ENCODE measurements at places on chromosomes 6 and 20.

GRCh38 chr6:44230034-44230675 is 6.8 kb downstream of the SLC29A1 start:
- DNase-seq, result no peak

DNA sequence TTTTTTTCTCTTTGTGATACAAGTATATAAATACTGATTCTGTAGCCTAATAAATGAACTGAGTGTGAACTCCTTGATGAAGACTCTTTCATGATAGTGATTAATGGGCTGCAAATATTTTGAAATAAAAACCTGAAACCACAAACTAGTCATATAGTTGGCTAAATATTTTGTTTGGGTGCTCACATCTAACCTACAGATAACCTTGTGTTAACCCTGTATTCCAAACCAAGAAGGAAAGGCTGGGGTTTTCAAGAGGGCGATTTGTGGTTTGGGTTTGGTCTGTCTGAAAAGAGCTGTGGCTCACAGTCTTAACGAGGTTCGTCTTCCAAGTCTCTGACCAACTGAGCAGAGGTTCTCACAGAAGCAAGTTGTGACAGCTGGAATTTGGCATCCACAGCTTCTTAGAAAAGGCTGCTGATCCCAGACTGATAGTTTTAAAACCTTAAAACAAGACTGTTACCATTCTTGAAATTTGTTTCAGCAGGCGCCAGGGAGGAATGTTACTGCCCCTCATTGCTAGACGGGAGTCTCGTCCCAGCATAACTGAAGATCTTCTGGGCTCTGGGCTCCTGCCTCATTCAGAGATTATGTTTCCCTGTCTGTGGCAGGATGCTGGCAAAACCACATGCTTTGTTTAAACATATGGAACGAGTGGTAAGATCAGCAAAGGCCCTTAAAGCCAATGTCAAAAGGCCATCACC is 736.4 kb upstream of the MARCKS start:
- DNase-seq, result no peak

- no peak for DNase-seq
Observed at GRCh38 chr6:36128793-36129192, 1.5 kb upstream of the MAPK13 start.

DNA sequence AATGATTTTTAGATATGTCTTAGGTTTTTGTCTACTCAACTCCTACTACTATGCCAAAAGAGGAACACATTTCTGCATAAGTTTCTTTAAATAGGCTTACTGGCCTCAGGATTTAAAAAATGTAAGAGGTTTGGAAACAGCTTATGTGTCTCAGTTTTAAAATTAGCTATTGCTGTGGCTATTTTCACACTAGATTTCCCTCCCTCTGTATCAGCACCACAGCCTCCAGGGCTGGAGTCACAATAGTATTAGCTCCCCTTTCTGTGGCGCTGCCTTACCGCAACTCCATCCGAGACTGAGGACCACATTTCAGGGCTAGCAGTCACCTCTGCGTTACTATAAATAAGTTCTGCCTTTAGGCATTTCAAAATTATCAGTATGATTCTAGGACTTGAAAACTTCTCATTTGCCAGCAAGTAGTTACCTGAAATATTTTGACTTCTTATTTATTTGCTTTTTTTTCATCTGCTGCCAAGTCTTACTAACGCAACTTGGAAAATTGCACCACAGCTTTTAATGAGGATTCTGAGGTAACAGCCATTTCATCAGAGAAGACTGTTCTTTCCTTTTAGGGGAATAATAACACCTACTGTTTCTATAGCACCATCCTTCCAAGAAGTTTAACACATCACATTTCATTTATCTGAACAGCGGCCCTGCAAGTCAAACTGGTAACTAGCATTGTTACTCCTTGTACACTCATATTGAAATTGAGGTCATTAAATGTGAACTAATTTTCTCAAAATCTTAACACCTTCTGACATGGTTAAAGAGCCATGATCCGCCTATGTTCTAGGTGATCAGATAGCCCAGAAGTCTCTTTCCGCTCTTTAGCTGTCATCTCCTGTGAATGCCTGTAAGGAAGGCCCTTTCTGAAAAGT is 105.9 kb downstream of the GJA10 start:
- DNase-seq, result no peak

DNA sequence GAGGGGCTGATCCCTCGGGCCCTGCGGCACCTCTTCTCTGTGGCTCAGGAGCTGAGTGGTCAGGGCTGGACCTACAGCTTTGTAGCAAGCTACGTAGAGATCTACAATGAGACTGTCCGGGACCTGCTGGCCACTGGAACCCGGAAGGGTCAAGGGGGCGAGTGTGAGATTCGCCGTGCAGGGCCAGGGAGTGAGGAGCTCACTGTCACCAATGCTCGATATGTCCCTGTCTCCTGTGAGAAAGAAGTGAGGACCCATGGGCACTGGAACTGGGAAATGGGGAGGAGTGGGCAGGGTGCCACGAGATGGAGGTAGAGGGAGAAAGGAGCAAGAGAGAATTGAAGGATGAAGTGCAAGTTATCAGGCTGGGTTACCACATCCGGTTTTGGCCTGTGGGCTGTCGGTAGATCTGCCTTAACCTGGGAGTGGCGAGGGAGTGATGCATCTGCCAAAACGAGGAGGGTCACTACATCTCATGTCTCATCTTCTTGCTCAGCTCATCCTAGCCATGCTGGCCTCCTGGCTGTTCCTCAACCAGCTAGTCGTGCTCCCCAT is 5.4 kb upstream of the PHF1 start:
- no peak for DNase-seq

GRCh38 chr6:89387516-89388201 is 24.4 kb downstream of the RRAGD start:
- DNase-seq, result no peak

DNA sequence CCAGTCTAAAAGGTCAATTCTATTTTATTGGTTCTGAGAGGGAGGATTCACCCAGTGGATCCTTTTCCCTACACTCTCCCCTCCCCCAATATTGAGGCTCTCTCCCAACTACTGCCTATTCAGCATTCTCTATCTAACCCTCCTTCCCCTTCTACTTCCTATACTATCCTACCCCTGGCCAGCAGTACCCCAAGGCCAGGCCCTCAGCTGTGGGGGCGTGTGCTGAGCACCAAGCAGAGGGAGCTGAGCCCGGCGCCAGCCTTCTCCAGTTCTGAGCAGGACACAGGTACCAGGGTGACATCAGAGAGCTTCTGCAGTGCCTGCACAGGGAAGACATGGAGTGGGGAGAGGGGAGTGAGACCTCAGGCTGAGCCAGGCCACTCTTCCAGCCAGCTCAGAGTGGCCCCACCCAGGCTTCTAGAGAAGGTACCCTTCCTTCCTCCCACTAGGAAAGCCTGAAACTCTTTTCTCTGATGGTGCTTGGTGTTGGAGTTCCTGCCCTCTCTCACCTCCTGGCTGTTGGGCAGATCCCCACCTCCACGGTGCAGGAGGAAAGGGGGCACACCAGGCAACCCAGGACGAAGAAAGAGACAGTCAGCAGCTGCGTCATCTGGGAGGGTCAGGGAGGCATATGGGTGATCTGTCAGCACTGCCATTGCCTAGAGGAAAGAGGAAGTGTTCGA is 1.9 kb downstream of the DDAH2 start:
- DNase-seq, result no peak

GRCh38 chr6:22680950-22681349 is 111.6 kb downstream of the HDGFL1 start:
- no peak for DNase-seq

GRCh38 chr20:24405810-24406209 is 63.6 kb upstream of the SYNDIG1 start:
- DNase-seq, result no peak

DNA sequence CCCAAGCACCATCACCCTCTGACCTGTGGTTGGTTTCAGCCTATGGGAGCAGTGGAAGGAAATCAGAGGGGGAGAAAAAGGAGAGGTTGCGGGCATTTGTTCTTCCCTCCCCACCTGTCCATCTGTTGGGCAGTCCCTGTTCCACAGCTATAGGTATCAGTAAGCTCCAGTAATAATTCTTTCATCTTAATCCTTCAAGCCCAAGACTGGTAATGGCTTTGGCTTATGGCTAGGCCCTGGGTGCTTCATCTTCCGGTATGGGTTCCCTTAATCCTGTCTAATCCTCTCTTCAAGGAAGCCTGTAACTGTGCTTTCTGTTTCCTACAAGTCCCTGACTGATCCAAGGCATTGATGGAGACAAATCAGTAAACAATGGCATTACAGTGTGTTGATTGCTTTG is 42.2 kb upstream of the STK35 start:
- no peak for DNase-seq

DNA sequence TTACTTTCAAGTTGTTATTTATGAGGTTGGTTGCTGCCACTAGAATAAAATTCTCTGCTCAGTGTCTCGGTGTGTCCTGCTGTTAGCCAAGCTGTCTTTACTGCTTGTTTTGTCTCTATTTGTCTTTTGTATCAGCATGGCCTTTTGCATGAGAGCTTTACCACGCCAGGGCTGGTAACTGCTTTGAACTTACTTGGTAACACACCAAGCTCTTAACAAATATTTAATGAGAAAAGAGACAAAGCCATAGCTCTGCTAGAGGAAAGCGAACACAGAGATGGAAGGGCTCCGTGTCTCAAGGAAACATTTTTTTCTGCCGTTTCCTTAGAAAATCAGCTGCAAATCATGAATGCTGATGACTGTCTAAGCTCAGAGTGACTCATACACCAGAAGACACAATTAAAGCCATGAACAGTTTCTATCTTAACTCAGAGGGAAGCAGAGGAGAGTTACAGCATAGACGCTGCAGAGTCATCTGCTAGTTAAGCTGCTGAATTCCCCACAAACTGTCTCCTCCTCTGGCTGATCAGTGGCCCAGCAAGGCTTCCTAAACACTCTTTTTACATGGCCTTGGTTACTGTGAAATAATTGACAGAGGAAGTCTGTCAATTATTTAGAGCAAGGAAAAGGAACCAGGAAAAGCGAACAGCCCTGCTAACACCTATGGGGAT is 44.8 kb downstream of the AGPAT4 start:
- no peak for DNase-seq
